RPMI7951 (cell line): ENCODE measurements at places on chromosomes 1 and 21.
A peak's percentile ranks its signal among the peaks of the same experiment; 100 is the strongest.

DNA sequence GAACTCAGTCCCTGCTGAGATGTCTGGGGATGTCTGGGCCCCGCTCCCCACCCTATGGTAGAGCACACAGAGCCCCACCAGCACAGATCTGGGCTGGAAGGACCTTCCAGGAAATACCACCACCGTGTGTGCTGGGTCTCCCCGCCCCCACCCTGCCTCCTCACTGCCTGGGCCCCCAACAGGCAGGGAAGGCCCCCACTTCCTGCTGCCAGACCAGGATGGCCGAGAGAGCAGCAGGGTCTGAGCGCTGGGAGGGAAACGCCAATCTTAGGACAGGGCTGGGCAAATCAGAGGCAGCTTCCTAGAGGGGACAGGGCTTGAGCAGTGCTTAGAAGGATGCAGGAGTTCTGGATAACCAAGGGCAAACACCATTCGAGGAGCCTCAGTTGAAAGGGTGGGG lies 11.9 kb downstream of the ADGRB2 start:
- DNase-seq = no peak

DNA sequence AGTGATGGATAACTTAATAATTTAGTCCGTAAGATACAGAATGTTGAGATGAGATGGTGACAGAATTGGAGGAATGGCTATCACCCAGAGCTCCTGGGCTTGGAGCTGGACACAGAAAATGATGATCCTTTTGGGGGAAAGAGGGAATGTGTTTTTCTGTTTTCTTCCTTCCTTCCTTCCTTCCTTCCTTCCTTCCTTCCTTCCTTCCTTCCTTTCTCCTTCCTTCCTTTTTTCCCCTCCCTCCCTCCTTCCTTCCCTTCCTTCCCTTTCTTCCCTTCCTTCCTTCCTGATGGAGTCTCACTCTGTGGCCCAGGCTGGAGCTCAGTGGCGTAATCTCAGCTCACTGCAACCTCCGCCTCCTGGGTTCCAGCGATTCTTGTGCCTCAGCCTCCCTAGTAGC lies 2.8 kb upstream of the GPR137B start:
- no peak for DNase-seq

DNA sequence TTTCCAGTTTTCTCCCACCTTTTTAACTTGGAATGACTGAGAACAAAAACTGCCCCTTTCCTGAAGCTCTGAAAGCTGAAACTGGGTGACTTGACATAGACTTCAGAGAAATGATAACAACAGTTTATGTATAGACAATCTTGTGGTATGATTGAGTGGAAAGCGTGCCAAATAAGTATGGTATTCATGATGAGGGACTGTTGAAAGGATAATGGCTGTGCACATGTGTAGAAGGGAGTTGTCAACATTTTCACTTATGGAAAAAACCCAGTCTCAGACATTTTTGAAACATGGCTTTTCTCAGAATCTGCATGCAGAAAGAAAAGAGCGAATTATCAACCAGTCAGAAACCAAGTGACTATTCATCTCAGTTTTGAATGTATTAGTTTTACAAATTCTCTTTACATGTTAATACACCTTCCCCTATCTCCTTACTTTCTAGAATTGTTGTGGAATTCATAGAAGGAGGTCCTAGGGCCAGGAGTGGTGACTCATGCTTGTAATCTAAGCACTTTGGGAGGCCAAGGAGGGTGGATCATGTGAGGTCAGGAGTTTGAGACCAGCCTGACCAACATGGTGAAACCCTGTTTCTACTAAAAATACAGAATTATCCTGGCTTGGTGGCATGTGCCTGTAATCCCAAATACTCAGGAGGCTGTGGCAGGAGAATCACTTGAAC lies 261.2 kb downstream of the S1PR1 start:
- no peak for DNase-seq

GRCh38 chr1:198275597-198275996 lies 118.8 kb downstream of the NEK7 start:
- DNase-seq = no peak

- peak; percentile 88 for DNase-seq
Measured at GRCh38 chr1:95023399-95024043, 49.2 kb downstream of the ALG14 start.

- DNase-seq = no peak
Measured at GRCh38 chr1:59076612-59077011, 220.3 kb upstream of the FGGY start.

DNA sequence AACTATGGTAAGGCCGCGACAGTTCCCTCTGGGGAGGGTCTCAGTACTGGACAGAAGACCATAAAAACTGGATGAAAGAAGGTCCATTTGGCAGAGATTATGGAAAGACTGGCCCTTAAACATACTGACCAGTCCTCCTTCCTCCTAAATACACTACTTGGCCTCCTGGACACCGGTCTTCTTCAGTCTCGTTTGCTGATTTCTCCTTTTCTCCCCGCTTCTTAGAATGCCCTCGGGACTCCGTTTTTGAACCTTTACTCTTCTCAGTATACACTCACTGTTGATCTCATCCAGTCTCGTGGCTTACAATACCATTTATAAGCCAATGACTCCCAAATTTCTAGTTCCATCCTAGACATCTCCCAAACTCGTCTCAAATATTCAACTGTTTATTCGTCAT lies 694 bp upstream of the MRPL9 start:
- DNase-seq = peak; percentile 7

GRCh38 chr1:209267968-209268367 lies 315.5 kb upstream of the CAMK1G start:
- DNase-seq = no peak

GRCh38 chr21:36803816-36804439 lies 105.0 kb downstream of the SIM2 start:
- DNase-seq = no peak

GRCh38 chr1:23589585-23589986 lies 30.3 kb upstream of the ID3 start:
- no peak for DNase-seq

DNA sequence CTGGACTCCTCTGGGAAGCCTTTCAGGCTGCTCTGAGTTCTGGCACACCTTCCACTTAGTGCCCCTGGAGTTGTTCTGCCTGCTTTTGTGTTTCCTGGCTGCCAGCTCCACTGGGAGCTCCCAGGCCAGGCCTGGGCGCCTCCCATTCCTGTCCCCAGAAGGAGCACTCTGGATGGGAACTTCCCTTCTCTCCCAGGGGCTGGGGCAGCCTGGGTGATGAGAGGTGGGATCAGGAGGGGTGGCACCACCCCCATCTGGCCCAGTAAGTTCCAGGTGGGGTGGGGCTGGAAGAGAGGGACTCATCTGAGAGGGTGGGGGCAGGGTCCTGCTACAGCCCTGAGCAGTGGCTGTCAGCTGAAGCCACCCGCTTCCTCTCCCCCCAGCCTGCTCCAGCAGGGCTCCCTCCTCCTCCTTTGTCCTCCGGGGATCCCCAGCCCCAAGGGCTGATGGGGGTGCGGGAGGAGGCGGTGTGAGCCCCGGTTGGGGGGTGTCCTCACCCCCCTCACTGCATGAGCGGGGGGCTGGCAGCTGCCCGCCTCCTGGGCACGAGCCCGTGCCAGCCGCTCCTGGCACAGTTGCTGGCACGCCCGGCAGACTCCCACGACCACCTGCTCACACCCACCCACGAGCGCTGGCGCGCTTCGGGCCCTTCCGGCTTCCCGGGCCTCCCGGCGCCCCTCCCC lies 4.7 kb downstream of the FOXO6 start:
- DNase-seq = no peak

- peak; percentile 75 for DNase-seq
Measured at GRCh38 chr21:17915976-17916375, 96.8 kb upstream of the C21orf91 start.

- no peak for DNase-seq
Measured at GRCh38 chr1:109814993-109815786, 51.5 kb upstream of the EPS8L3 start.

GRCh38 chr1:243926803-243927245 lies 76.8 kb upstream of the AKT3 start:
- DNase-seq = peak; percentile 88

DNA sequence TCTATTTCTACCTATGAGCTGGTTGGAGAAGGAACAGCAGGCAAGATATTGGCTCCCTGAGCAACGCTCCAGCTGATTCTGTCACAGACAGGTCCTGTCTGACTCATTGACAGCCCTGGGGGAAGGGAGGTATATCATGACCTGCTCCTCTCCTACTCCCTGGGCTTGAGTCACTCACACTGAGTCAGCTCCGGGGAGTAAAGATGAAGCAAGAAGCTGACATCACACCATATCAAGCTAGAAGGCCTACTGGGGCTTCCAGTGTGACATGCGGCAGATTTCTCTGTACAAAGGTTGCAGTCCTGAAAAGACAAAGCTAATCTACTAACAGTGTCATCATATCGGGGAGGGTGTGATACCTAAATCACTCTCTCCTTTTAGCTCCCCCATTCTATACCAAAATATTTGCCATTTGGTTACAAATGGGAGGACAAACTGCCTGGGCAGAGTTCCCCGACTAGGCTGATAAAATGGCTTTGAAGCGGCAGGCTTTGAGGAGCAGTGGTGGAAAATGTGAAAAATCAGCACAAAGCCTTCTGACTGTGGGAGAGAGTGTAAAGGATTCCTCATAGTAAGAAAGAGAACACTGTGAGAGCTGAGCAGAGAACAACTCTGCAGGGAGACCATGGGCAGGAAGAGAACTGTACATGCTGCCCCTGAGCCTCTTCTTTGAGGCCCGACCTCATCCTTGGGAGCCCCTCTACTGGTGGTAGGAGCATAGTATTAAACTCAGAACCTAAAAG lies 15.5 kb downstream of the PI4KB start:
- peak; percentile 99 for DNase-seq

- DNase-seq = peak; percentile 47
Measured at GRCh38 chr1:18100491-18101063, 7.0 kb upstream of the IGSF21 start.

DNA sequence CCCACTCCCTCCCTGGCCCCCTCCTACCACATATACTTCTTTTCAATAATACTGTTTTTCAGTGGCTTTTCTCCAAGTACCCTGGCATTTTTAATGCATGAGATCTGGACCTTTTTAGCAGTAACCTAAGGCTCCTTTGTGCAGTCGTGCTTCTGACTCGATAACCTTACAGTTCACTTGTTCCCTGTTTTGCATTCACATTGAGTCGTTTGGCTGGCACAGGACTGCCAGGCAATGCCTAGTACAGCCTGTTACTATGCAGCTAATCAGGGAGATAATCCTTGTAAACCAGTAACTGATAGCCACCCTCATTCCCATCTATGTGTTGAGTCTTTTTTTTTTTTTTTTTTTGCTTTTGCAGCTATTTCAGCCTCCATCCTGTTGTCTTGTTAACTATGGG lies 3.7 kb downstream of the ATP1B1 start:
- DNase-seq = no peak

- DNase-seq = no peak
Measured at GRCh38 chr1:12398479-12398878, 168.6 kb downstream of the VPS13D start.

DNA sequence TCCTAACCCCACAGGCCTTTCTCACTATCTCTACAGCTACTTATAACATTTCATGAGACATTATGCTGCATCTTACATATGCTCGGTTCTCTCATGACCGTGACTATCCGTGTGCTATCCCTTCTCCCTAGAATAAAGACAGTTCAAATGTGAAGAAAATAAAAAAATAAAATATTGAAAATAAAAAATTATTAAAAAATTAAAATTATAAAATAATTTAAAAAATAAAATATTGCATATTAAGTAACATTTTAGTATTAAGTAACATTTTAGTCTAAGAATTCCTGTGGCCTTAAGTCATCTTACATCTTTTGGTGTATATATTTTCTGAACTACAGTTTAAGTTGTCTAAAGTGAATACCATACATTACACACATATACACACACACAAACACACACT lies 415.5 kb downstream of the DPYD start:
- DNase-seq = no peak

GRCh38 chr21:42784896-42785451 lies 94.4 kb downstream of the WDR4 start:
- no peak for DNase-seq

- DNase-seq = peak; percentile 19
Measured at GRCh38 chr1:181508486-181509165, 25.3 kb downstream of the CACNA1E start.

- peak; percentile 32 for DNase-seq
Measured at GRCh38 chr1:97017895-97018294, 296.3 kb downstream of the PTBP2 start.

GRCh38 chr1:39091845-39092645 lies 65.9 kb downstream of the NDUFS5 start:
- peak; percentile 75 for DNase-seq

GRCh38 chr1:155453141-155453540 lies 109.5 kb downstream of the ASH1L start:
- DNase-seq = no peak

- DNase-seq = peak; percentile 82
Measured at GRCh38 chr1:185373813-185374529, 56.9 kb upstream of the IVNS1ABP start.

DNA sequence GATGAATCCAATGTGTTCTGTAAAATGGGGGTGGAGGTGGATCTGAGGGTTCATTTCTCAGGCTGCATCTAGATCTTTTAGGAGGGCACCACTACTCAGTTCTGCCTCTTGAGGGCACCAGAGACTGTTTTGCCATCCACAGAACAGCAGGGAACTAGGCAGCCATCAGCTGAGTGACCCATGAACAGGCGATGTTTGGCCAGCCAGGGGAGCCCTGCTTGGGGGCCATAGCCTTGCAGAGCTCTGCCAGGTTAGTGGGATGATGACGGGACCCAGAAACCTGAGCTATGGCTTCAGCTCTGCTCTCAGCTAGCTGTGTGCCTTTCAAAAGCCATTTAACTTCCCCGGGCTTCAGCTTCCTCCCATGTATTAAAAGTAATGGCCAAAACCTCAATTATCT lies 13.4 kb upstream of the NOS1AP start:
- DNase-seq = peak; percentile 58

- peak; percentile 43 for DNase-seq
Measured at GRCh38 chr21:33116676-33117075, 46.7 kb downstream of the OLIG1 start.

DNA sequence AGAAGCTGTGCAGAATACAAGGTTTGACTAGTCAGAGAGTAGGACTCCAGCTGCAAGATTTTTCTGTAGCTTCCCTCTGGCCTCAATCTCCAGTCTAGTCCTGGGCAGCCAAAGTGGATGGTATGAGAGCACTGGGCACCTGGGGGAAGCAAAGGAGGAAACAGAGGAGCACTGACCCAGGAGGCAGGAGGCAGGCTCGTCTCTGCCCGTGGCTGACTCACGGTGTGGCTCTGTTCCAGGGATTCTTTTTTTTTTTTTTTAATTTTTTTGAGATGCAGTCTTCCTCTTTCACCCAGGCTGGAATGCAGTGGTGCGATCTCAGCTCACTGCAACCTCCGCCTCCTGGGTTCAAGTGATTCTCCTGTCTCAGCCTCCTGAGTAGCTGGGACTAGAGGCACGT lies 4.1 kb upstream of the NPPB start:
- peak; percentile 29 for DNase-seq

DNA sequence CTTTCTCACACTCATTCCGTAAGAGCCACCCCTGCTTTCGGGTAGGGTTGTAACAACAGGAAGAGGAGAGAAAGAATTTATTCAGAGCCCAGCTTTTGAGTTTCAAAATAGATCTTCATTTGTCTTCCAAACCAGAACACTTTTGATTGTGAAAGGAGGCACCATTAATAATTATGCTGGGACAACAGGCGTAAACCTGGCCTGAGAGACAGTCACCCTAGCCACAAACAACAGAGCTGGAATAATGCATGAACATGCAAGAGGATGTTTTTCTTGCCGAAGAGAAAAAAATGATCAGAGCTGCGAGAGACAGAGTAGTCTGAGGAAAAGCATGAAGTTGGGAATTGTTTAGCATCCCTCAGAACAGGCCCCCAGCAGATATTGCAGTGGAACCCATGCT lies 18.5 kb upstream of the GREM2 start:
- no peak for DNase-seq
